HCT116 (cell line): ENCODE measurements at places on chromosomes 7 and 10.

- DNase-seq: no peak
Measured at GRCh38 chr7:102044641-102044983, 227.2 kb downstream of the CUX1 start.

DNA sequence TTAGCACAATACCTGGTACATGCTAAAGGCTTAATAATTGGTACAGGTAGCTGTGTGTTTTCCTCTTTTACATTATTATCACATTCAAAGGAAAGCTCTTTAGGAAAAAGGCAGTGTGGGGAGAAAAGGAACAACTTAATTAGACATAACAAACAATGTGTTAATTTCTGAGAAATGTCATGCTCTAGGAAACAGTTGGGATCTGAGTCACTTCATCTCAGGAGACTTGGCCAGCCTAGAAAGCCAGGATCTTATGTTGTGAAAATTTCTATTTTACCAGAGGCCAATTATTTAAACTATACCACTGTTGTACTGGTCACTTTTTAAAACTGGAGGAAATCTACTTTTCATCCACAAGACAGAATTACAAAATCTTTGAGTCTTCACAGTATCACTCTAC lies 39.6 kb downstream of the ARMH3 start:
- no peak for DNase-seq

DNA sequence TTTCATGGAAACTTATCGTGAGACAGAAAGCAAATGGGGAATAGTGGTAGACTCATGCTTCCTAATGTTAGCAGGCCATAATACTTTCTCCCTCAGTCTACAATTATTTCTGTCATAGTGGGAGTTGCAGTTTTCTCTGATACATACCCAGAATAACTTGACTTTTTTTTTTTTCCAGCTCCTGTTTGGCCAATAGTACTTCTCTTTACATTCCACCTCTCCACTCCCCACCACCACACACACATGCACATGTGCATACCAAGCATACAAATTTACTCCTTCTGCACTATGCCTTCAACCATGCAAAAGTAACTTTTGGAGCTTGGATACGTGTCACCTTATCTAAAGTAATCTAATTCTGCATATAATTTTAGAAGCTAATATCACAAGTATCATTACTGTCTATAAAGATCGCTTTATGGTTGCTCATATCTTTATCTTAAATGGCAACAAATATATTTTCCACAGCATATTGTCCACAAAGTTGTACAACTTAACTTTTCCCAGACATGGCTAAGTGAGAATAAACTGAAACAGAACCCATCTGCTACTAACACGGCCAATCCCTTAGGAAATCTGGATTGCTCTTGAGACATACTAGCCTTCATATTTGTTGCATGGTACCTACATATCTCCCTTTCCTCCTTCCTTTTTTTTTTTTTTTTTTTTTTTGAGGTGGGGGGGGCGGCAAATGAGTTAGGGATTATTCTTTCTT lies 49.0 kb downstream of the TES start:
- no peak for DNase-seq

DNA sequence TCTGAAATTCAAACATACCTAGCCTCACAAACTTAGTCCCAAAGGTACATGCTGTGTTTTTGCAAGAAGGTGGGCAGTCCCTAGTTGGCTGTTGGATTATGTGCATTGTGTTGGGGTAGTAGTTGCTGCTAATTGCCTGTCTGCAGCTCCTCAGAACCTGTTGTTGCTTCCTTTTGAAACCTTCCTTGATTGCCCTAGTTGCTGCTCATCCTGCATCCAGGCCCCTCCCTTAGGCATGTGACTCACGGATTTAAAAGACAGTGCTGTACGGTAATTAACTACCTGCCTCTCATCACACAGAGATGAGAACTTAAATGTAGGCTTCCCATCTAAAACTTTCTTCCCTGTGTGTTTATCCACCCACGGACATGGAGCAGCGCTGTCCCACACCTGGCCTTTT lies 67.7 kb downstream of the BMPR1A start:
- no peak for DNase-seq

GRCh38 chr10:129764011-129764900 lies 199.8 kb downstream of the EBF3 start:
- DNase-seq: no peak

DNA sequence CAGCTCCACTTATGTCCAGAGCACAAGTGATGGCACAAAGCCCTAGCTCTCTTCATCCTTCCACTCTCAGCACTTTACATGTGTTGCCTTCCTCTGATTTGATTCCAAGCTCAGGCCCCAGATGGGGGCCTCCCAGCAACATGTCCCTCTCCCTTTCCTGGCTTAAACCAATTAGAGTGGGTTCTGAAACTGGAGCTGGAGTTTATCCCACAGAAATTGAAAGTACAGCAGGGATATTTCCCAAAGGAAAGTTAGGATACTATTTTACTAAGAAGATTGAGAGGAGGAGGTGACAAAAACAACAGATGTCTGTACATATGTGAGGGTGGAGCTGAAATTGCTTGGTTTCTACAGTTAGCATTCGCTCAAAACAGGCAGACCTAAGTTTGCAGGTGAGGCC lies 724.6 kb downstream of the AUTS2 start:
- DNase-seq: no peak

GRCh38 chr7:16804674-16805439 lies at the start of gene AGR2:
AGR2 (minus strand) TSS chr7:16804999; CDS start chr7:16801796, 3,203 bp downstream.
- no peak for DNase-seq
